ENCODE measurements at places on chromosomes 11 and 22.

GRCh38 chr22:28955817-28956216, 72.4 kb downstream of the ZNRF3 start:
- DNase-seq = peak; percentile 23

- DNase-seq = no peak
These were observed 3.4 kb downstream of the PTPRJ start for GRCh38 chr11:47983464-47984397.

GRCh38 chr22:41075946-41076345, 16.4 kb upstream of the EP300 start:
- DNase-seq = no peak

DNA sequence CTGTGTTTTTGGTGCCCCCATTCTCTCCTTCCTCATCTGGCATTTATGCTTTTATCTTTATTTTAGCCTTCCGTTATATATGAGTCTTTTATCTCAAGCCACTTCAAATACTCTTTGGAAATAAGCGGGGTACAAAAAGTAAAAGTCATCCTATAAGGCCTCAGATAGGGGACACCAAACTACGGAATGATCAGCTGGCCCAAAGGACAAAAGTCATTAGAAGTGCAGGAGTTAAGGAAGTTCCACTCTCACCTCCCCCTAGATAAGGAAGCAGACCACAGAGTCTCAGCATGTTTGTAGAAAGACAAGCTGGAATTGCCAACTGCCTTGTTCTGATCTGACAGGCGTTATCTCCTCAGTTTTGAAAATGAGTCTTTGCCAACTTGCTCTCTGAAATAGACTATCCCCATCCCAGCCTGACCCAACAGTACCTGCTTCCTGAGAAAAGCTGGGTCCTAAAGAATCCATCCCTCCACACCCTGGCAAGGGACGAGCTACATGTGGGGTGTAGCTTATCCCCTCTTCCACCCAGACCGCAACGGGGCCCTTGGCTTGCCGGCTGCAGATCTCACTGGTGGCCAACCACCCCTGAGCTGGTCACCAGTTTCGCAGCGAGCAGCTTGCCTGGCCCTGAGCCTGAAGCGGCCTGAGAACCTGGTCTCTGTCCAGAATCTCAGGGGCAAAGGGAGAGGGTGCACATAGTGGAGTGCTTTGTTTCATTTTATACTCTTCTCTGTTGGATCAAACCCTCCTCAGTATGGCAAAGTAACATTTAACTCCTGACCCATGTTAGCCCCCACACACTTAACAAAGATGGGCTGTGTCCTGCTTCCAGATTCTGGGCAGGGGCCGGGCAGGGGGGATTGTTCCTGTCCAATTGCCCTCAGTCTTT, 13.8 kb downstream of the FADS2 start:
- no peak for DNase-seq

- DNase-seq = no peak
These were observed 22.1 kb downstream of the TAB1 start for GRCh38 chr22:39421691-39422090.

- DNase-seq = no peak
These were observed 5.4 kb downstream of the RPS25 start for GRCh38 chr11:119012629-119013170.
